MCF 10A (cell line): ENCODE measurements at places on chromosomes 5 and 9. TPM values are rescaled to one million over a fixed set of nuclear protein-coding genes. Genes with fewer than 3 reads are reported as not detected.

DNA sequence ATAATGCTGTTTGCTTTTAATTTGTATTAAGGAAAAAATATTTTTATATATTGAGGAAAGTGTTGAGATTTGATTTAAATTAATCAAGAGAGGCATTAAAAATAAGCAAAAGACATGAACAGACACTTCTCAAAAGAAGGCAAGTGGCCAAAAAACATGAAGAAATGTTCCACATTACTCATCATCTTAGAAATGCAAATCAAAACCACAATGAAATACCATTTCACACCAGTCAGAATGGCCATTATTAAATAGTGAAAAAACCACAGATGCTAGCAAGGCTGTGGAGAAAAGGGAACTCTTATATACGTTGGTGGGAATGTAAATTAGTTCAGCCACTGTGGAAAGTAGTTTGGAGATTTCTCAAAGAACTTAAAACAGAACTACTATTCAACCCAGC is 45.9 kb downstream of the RANBP17 start:
- DNase-seq, result peak; percentile 87

DNA sequence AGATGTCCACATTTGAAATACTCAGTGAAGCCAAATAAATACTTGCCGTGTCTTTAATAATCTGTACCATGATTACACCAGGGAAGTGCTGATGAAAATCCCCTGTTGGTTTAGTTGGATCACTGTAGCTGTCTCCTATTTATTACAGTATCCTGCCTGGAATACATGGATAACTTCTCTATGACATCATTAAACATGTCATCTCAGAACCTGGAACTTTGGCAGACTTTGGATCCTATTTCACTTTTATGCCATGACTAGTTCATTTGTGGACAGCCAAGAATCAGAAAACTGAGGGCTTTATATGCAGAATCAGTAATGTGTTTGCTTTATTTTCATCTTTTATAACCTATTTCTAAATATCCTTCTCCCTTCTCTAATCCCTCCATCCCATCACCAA is at the start of gene TXNDC8:
Gene TXNDC8 (minus strand): TSS at position 137 of the 400 bp plus-strand sequence.
- DNase-seq, result no peak

GRCh38 chr5:102886586-102886985 is 131.5 kb downstream of the PAM start:
- DNase-seq, result no peak

GRCh38 chr9:121154782-121155181 is 46.9 kb downstream of the RAB14 start:
- DNase-seq, result peak; percentile 66

DNA sequence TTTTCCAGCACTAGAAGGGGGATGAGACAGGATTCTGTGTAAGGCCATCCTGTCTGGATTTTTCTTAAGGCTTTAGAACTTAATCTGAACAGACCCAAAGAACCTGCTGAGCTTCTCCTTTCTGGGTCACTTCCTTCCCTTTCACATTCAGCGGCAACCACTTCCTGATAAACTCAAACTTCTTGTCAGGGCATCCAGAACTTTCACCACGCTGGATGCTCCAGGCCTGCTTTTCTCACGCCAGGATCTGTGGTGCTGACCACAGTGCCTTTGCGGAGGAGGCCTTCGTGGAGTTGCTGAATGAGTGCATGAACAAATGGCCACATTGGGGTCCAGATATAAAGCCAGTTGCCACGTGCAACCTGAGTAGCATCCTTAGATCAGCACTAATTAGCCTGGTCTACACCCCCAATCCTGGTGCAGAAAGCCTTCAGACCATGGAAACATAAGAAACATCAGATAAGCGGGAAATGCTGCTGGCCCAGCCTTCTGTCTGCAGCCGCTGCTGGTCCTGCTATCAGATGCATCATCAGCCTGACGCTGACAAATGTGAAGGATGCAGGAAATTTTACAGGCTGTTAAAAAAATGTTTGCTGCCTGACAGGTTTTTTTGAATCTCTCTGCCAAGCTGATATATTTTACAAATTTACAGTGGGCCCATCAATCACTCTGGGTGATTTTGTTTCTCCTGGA is 75.3 kb upstream of the BARHL1 start:
- no peak for DNase-seq

ACTBL2 gene
- 0.10 TPM in 1 of 2 replicates, not detected in the other for total RNA-seq

SIT1 gene
- total RNA-seq, result not detected in 2 replicates
